Mesangial cell (primary cell): ENCODE measurements at places on chromosomes 11 and 22. TPM values are rescaled to one million over a fixed set of nuclear protein-coding genes. Genes with fewer than 3 reads are reported as not detected.

The CCDC73 gene
- total RNA-seq, result not detected in 2 replicates

The CD248 gene
- 1.8 and 5.1 TPM in 2 replicates for total RNA-seq

The CDC42BPG gene
- total RNA-seq, result 2.1 and 10.1 TPM in 2 replicates

The OR5B17 gene
- total RNA-seq, result not detected in 2 replicates

The CATSPERZ gene
- total RNA-seq, result not detected in 2 replicates

The LRRN4CL gene
- 0.16 and 0.38 TPM in 2 replicates for total RNA-seq

The TBX10 gene
- total RNA-seq, result not detected in 2 replicates

The SEZ6L gene
- not detected in 2 replicates for total RNA-seq
